ENCODE measurements at places on chromosomes 6 and 20.

- DNase-seq: no peak
These were observed 121.6 kb downstream of the PREX1 start for GRCh38 chr20:48706116-48706656.

DNA sequence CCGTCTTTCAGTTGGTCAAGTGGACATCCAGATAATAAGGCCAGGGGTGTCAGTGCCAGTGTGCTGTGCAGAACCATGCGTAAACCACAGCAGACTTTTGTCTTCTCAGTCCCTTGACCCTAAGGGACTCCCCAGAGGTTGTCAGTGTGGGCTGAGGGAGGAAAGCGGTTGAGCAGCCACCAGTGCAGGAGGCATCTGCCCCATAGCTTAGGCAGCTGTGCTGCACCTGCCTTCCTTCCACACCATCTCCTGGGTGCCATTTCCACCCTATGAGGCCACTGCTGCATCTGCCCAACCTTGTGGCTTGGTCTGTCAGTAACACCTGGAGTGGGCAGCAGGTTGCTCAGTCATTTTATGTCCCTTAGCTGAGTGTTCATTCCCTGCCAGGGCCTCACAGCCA is 26.0 kb downstream of the PRPF6 start:
- no peak for DNase-seq

DNA sequence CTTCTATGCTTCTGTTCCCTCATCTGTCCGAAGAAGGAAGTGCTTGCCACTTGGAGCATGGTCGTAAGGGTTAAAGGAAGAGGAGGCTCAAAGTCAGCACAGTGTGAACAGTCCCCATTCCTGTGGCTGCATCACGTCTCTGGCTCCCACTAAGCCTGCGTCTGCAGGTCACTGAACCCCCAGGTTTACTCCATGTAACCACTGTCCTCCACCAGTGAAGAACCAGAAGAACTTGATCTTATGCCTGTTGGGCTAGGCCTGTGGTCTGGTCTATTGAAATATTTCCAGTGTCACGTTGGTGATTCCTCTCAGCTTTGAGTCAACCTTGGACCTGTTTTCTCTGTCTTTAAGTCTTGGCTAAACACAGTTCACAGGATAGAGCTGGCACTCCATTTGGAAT is 45.9 kb upstream of the SCP2D1 start:
- DNase-seq: no peak

DNA sequence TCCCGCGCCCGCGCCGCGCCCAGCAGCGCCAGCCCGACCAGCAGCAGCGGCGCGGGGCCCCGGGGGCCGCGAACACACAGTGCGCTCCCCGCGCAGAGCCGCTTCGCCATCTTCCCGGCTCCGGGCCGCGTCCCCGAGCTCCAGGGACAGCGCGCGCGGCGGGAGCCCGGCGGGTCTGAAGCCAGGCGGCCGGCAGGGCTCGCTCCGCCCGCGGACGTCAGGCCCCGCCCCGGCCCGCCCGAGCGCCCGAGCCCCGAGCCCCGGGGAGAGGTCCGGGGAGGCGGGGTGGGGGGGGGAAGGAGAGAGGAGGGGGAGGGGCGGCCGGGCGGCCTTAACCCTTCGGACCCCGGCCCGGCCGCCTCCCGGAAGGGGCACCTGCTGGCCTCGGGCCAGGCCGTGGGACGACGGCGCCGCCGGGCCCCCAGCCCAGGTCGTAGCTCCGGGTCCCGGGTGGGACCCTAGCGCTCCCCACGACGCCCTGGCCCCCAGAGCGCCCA is at the start of gene LAMA5:
Gene LAMA5, minus strand, starts transcription at position 177 of the 497 bp plus-strand sequence. Its CDS starts 67 bp downstream, at position 110.
- DNase-seq: no peak

GRCh38 chr6:107128175-107128574 is 12.9 kb upstream of the BEND3 start:
- no peak for DNase-seq

GRCh38 chr6:25844518-25844917 is 12.7 kb upstream of the SLC17A1 start:
- DNase-seq: peak; percentile 69

DNA sequence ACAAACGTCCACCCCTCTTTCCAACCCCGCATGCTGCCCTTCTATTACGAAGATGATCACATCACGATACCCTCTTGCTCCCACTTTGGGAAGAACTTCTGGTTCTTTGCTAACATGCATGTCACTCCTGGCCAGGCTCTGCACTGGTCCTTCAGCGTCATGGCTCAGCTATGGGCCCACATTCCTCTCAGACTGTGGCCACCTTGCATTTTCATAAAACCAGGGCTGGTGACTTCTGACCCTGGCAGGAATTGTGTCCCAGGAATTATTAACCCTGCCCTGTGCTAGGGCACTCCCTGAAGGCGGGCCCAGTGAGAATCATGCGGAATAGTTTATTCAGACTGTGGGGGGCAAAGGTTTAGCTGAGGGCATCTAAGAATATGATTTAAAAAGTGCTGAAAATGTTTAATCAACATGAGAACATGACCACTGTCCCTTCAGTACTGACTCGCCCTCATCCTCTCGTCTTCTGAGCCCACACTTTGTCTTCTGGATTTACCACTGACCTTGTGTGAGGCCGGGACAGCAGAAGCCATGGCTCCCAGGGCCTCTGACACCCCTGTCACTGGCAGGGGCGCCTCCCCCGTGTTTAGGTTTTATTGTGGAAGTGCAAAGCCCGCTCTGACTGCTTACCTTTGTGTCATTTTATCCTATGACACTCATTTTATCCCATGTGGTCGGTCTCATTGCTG is 38.1 kb upstream of the THBS2 start:
- DNase-seq: no peak

DNA sequence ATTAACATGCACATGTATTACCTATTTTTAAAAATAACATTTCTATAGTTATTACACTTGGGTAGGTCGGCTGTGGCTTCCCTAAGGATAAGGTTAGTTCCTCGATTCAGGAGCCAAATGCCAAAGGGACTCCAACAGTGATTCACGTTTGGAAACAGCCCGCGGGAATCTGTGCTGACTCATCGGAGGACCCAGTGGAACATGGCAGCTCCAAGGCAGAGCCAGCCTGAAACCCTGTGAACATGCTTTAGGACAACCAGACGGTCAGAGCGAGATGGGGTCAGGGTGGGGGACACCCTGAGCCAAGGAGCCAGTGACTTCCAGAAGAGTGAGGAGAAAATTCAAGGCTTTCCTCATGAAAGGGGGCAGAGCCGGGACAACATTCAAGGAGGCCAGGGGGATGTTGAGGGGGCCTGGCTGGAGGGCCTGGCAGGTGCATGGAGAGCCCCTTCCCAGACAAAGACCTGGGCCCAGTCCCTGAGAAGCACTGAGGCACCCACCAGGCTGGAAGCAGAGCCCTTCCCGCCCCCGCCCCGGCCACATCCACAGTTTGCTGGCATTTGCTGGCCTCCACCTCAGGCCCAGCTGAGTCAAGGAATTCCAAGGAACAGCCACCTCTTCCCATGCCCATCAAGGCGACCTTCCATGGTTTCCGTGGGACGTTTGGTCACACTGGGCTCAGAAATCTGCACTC is 133.2 kb downstream of the SNX5 start:
- peak; percentile 35 for DNase-seq

- DNase-seq: no peak
These were observed 32.6 kb downstream of the TFAP2B start for GRCh38 chr6:50851049-50851845.

- no peak for DNase-seq
These were observed 283.9 kb downstream of the UBE3D start for GRCh38 chr6:82781620-82782204.

DNA sequence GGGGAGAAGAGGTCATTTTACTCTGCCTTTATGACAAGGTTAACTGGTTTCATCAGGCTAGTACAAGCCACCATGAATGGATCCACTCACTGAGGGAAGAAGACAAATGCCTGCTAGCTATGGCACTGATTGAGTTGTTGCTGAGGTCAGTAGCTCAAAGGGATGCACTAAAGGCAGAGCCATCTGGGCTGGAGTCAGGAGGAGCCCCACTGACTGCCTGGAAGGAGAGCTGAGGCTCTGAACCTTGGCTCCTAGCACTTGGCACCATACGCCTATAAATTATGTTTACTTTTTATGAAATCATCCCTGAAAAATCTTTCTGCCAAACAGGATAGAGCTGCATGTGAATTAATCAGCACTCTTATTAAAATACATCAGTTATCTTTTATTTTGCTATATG is 104.6 kb downstream of the DTD1 start:
- DNase-seq: peak; percentile 72

Data from cerebellar cortex (tissue), 1 donor.